Cortex of kidney (tissue), 1 donor: ENCODE measurements at places on chromosomes 3 and 15.

DNA sequence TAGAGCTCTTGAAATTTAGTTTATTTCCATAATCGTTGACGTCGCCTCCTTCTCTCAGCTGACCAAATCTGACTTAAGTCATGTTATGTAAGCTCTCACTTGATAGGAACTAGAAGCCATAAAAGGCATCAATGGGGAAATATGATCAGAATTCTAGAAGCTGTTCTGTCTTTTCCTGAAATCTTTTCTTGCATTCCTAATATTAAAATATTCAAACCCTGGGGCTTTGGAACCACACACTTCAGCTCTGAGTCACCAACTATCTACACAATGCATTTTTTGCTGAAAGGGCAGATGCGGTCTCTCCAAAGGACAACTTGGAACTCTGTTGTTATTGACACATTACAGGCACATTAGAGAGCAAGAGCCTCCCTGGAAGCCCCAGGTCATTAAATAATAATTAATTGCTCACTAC, 91.3 kb downstream of the LARS2 start:
- DNase-seq, result no peak

DNA sequence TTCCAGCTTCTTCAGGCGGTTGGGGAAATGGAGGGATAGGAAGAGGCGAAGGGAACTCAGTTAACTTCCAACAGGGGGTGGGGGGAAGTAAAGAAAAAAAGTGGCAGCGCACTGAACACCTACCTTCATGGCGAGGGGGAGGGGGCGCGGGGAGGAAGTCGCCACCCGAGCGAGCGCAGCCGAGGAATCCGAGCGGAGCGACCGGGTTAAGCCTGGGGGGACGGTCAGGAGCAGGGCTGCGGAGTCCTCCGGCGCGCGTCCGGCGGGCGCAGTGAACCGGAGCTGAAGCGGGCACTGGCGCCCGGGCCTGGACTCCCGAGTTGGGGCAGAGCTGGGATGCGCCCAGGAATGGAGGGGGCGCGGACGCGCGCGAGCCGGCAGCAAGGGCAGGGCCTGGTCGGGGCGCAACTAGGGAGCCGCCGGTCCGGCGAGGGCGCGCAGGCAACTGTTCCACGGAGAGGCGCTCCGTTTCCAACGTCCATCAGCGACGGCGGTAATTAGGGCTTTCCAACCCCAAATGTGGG, at the start of gene WNT5A:
TSS of gene WNT5A (minus strand) at position 450 of the 524 bp plus-strand sequence. CDS start at position 129, 321 bp downstream.
- DNase-seq, result no peak

DNA sequence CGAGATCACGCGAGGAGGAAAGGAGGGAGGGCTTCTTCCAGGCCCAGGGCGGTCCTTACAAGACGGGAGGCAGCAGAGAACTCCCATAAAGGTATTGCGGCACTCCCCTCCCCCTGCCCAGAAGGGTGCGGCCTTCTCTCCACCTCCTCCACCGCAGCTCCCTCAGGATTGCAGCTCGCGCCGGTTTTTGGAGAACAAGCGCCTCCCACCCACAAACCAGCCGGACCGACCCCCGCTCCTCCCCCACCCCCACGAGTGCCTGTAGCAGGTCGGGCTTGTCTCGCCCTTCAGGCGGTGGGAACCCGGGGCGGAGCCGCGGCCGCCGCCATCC, 1.1 kb upstream of the SETD5 start:
- DNase-seq, result no peak

- DNase-seq, result no peak
These were observed 6.0 kb downstream of the TMED3 start for GRCh38 chr15:79316864-79317263.
